ENCODE measurements at places on chromosomes 13 and 19.

DNA sequence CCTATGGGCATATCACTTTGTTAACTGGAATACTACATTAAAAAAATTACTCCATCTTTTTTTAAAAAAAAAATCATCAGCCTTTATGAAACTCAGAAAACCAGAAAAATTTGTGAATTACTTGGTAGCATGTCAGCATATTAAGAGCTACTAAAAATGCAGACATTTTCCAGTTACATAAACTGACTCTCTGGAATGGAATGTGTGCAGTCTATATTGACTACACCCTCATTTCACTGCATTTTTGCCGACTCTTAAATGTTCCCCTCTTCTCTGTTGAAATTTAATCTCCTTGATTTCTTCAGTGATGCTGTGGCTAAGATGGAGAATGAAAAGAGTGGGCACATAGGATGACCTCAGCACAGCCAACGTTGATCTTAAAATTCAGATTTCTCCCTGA, 393.8 kb downstream of the ITGBL1 start:
- DNase-seq: no peak

DNA sequence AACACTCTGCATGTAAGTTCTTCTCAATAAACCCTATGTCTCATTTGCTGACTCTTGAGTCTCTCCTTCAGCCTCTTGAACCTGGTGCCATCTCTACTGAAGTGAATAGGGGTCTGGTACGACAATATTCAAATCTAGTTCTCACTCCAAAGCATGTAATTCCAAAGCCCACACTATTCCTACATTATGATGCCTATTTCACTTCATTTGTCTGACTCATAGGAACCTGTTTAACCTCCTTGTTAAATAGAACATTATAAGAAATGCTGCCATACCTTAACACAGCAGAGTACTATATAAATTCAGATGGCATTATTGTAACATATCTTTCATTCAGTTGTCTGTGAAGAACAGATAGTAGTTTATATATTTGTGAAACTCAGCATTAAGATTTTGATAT, 67.1 kb downstream of the STARD13 start:
- DNase-seq: peak; percentile 58

- no peak for DNase-seq
Observed at GRCh38 chr19:41926028-41926762, 2.1 kb downstream of the ERFL start.

DNA sequence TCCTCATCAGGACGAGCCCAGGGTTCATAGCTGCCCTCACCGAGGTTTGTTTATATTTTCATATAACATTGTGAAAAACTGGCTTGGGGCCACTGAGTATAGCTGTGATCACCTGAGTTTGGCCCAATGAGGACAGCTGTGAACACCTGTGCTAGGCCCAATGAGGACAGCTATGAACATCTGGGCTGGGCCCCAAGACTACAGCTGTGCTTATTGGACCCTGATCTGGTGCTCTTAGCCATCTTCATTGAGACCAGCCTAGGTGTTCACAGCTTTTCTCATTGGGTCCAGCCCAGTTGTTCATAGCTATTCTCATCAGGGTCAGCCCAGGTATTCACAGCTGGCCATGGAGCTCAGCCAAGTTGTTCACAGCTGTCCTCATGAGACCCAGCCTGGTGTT, 1167.3 kb downstream of the UQCRFS1 start:
- DNase-seq: no peak

- DNase-seq: peak; percentile 51
Observed at GRCh38 chr19:7366701-7367420, 18.1 kb downstream of the ARHGEF18 start.

GRCh38 chr19:31355665-31356289, 6.5 kb upstream of the TSHZ3 start:
- DNase-seq: no peak
